ENCODE measurements at places on chromosomes 5 and 9.
A peak's percentile ranks its signal among the peaks of the same experiment; 100 is the strongest.

DNA sequence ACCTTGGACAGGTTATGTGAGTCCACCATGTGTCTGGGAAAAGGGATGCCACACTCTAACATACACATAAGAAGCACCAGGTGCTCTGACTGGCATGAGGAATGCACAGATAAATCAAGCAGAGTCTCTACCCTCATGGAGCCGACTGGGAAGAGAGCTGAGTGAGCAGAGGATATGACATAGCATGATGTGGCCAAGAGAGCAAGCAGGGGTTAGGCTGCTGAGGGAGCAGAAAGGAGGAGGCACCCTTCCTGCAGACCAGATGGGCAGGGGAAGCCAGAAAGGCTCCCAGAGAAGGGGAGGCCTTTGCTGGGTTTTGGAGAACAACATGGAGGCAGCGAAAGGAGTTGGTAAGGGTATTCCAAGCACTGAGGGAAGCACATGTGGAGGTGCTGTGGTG is 223.1 kb downstream of the GNA14 start:
- no peak for DNase-seq

GRCh38 chr5:170746075-170746960 is 37.2 kb upstream of the GABRP start:
- DNase-seq = no peak

- DNase-seq = no peak
Observed at GRCh38 chr5:52624291-52624690, 163.4 kb upstream of the ITGA1 start.

DNA sequence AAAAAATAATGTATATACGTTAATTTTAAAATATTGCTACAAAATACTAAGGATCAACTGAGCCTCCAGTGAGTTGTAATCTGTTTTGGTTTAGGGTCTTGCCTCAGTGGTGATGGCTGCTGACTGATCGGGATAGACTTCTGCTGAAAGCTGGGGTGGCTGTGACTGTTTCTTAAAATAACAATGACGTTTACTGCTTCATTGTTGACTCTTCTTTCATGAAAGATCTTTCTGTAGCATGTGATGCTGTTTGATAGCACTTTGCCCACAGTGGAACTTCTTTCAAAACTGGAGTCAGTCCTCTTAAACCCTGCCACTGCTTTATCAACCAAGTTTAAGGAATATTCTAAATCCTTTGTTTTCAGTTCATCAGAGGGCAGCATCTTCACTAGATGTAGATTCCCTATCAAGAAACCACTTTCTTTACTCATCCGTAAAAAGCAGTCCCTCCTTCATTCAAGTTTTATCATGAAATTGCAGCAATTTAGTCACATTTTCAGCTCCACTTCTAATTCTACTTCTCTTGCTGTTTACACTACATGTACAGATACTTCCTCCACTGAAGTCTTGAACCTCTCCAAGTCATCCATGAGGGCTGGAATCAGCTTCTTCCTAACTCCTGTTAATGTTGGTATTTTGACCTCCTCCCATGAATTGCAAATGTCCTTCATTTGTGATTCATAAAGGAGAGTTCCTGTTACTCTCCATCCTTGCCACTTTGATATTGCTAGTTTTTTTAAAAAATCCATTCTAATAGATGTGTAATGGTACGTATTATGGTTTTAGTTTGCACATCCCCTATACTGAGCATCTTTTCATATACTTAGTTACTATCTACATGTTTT is 41.5 kb upstream of the PTPDC1 start:
- no peak for DNase-seq

DNA sequence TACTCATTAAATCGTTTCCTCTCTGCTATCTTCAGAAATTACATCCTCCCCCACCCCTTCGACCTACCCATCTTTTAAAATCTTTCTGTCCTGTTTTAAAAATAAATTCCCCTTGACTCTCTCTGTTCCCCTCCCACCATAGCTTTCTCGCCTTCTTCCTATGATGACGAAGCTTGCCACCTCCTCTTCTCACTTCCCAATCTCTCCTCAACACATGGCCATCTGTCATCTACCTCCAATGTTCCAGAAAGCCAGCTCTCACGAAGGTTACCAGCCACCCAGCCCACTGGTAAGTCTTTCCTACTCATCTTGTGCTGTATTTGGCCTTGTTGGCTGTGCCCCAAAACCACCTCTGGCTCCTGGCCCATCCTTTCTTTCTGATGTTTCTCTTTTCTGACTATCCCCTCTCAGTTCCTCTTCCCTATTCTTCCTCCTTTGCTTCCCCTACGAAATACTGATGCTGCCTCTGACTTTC is 346.3 kb downstream of the ENC1 start:
- peak; percentile 3 for DNase-seq

DNA sequence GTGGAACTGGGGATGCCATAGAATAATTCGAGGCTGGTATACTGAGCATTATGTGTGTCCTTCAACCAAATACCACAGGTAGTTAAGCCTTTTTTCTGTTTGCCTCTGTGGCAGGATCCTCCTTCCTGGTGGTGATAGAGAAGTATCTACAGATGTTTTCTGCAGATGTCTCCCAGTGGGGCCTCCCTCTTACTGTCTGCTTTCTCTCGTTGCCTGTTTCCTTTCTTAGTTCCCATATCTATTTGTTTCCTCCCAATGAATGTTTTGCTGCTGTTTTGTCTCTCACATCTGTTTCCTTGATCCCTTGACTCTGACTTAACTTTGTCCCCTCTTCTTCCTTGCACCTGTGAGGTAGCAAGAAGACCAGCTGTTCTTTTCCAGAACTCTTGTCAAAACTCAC is 130.9 kb upstream of the NUDT12 start:
- no peak for DNase-seq

DNA sequence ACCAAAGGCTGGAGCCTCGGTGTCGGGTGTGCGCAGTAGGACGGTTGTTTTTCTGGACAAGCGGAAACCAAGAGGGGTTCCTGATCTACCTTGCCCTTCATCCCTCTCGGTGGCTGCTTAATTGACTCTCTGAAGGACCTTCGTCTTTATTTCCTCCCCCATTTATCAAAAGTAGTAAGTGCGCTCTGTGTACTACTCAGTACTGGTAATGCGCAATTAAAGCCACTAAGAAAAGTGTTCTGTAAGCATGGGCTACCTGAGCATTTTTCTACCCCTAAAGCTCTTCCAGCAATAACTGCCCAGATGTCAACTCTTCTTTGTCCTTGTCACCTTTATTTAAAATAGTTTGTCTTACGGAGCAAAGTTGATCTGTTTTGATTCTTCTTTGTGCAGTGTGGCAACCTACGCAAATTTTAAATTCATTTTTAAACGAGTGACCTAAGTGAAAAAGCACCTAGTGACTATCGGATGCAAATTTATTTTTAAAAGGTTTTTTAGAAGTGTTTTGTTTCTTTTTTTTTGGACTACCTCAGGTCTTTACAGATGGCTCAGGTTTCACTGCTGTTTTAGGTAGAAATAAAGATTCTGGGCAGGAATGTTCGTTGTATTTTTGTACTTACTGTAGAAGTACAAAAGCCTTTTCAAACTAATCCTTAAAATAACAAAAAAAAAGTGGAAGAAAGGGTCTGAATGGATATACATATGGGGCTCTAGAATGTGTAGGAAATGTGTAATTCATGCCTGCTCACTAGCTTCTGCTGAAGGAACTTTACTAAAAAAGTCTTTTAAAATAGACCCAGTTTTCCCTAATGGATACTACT is 2.0 kb downstream of the JMY start:
- peak; percentile 40 for DNase-seq

DNA sequence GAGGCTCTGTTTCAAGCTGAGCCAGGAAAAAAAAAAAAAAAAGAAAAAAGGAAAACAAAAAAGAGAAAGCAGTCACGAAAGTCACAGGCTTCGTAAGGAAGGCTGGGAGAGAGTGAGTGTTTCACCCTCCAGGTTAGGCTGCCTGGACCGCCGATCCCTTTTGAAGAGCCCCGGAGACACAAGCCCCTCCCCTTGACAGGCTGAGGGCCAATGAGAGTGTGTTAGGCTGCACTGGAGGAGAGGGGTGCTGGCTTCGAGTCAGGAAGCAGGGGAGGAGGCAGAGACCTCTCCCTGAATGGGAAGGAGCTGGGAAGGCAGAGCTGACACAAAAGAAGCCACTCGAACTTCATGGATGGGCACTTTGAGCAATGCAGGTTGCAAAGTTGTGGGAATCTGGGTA is at the start of gene NMUR2:
Gene NMUR2, minus strand, starts transcription at position 135 of the 400 bp plus-strand sequence. CDS start 166 bp downstream, outside the sequence.
- no peak for DNase-seq

- no peak for DNase-seq
Observed at GRCh38 chr5:6719417-6719816, 6.2 kb downstream of the TENT4A start.

DNA sequence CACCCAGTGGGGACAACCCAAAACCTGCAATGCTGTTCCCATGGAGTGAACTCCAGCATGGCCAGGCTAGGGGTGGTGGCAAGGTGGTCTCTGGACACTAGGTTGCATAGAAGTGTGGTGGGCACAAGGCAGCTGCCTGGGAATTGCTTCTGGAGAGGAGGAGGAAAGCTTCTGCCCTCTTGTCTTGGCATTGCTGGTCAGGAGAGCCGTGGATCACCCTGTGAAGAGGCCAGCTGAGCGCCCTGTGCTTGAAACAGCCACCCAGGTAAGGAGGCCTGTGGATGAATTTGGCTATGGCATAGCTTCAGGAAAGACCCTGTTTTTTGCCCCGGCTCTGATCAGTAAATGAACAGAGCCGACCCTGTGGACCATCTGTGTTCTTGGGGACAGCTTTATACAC is 273.1 kb downstream of the HSPA4 start:
- DNase-seq = no peak

DNA sequence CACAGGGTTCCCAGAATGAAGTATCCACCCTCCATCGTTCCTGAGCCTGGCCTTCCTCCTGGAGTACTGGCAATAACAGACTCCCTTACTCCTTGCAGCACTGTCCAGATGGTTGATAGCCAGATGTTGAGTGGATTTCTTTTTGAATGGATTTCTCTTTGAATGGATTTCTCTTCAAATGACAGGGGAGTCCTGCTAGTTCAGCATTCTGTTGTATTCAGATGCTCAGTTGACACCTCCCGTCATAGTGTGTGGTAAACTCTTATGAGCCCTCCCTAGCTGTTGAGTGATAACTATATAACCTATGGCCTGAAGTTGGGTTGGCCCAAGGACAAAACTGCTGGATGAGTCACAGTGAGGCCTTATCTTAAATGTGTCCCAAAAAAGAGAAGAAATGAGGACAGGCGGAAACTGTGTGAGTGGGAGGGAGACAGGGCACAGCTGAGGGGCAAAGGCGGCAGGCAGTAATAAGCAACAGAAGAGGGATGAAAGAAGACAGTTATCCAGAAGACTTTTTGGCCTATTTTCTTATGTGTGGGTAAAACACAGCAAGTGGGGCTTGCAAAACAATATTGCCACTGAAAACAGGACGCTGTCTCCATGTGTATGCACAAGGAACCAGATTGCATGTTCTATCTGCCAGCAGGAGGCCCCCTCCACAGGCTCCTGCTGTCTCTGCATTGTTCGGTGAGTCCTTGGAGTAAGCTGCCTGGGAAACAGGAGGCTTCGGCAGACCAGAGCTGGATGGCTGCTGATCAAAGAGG is 209.5 kb upstream of the S1PR3 start:
- DNase-seq = no peak

- DNase-seq = no peak
Observed at GRCh38 chr5:128925973-128926372, 39.3 kb upstream of the SLC27A6 start.

DNA sequence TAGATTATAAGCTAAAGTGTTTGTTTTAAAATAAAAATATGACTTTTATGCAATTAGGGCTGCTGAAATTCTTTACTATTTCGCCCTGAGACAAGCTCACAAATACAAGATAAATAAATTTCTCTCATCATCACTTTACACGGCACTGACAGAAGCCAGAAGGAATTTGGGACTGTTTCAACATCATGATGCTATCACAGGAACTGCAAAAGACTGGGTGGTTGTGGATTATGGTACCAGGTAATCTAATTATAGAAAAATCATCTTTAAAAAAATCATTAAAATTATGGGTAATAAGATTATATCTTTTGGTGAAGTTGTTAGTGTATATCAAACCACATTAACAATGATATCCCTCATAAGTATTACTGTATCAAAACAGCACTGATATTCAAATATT is 95.0 kb downstream of the MAN2A1 start:
- DNase-seq = no peak

DNA sequence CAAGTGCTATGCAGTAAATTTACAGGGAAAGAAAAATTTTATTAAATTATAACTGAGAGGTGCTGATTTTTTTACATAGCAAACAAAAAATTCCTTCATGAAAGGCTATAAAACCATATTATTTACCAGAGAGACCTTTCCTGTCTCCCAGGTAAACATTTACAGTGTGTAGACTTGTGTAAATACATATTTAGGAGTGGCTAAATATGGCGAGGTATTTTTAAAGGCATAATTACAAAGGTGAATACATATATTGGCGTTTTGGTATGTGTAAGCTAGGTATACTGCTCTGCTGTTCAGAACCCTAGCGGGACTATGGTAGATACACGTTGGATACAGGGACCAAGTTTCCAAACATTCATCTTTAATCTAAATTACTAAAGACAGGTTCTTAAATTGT is 170.6 kb upstream of the MEF2C start:
- no peak for DNase-seq

DNA sequence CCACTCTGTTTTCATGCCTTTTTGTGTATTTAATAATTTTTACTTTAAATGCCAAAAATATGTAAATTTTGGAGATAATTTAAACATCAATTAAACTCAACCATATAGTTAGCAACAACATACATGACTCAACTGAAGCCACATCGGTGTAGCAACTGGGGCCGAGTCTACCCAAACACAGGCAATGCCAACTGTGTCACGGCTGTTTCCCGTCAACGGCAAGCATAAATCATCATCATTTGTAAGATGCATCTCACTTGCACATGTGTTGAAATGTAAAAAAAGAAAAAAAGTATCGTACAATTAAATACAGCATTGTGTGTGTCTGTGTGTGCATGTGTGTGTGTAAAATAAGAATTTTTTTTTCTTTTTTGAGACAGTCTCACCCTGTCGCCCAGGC is 160.1 kb upstream of the TAS2R1 start:
- DNase-seq = no peak

DNA sequence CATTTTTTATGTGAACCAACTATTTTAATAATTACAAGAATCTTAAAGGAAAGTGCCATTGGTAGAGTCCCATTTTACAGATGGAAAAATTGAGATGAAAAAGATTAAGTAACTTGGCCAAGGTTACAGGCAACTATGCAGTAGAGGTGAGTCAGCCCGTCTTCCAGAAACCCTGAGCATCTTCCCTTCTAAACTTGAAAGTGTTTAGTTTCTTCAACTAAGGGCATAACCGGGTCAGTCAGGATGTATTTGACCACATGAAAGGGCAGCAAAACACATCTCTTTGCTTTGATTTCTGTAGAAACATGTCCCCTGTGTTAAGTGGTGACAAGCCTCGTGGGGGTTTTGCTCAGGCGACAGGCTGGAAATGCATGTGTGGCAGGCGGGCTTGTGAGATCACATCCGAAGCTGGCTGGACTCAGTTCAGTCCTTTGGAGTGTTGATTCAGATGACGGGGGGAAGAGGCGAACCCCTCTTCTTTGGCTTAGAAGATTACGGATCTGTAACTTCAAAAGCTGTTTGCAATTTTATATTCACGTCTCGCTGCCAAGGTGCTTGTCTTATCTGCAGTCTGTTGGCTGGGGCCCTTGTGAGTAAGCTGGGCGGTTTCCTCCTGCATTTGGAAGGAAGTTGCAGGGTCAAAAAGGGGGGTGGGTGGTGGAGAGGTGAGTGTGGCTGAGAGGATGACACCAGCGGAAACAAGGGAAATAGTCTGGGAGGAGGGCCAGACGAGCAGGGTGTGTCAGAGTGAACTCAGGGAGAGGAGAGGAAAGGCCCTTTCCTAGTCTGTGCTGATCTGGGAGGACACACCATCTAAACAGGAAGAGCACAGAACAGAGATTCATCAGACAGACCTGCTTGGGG is 78.9 kb upstream of the RPS23 start:
- no peak for DNase-seq
